Posterior cingulate gyrus (tissue), 11 donors: ENCODE measurements at places on chromosomes 11 and 22.

GRCh38 chr22:23705358-23705757, 14.5 kb downstream of the RGL4 start:
- no peak for DNase-seq

- no peak for DNase-seq
Observed at GRCh38 chr22:44419429-44419828, 78.6 kb downstream of the RTL6 start.

- DNase-seq = no peak
Observed at GRCh38 chr22:42273855-42274451, 3.5 kb upstream of the TCF20 start.

GRCh38 chr11:10415817-10416392, 39.2 kb upstream of the AMPD3 start:
- no peak for DNase-seq

- DNase-seq = no peak
Observed at GRCh38 chr11:44862558-44863101, 88.1 kb downstream of the TP53I11 start.

GRCh38 chr22:50146439-50147238, 23.9 kb upstream of the PANX2 start:
- DNase-seq = peak; percentile 84

DNA sequence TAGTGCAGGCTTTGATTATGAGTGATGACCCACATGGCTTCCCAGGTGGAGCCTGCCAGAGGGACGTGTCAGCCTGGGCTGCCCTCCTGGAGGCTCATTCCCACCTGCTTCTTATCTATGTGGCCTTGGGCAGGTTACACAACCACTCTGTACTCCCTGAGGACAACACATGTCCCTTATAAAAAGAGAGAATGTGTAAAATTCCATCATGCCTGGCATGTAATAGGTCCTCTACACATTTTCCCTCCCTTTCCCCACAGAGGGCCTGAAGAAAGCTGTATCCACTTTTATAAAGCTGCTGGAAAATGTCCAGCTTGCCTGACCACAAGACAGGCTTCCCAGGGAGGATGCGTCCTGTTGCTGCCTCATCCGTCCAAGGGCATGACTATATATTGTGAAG, 55.0 kb upstream of the VSTM5 start:
- no peak for DNase-seq

GRCh38 chr22:42072606-42073330, 1.3 kb upstream of the PHETA2 start:
- DNase-seq = no peak

- DNase-seq = no peak
Observed at GRCh38 chr11:69443968-69444364, 37.5 kb upstream of the LINC01488 start.

DNA sequence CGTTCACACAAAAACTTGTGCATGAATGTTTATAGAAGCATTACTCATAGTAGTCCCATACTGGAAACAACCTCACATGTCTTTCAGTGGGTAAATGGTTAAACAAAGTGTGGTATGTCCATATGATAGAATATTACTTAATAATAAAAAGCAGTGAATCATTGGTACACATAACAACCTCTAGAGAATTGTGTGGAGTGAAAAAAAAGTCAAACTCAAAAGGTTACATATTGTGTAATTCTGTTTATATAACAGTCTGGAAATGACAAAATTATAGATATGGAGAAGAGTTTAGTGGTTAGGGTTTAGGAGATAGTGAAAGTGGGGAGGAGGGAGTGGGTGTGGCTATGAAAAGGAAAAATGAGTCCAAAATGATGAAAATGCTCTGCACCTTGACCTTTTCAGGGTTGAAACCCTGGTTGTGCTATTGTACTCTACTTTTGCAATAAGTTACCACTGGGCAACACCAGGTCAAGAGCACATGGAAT, 243.4 kb upstream of the DDI1 start:
- DNase-seq = no peak

GRCh38 chr22:46968848-46969247, 206.4 kb downstream of the TBC1D22A start:
- DNase-seq = no peak

GRCh38 chr11:111957663-111958444, 20.7 kb downstream of the DIXDC1 start:
- no peak for DNase-seq

DNA sequence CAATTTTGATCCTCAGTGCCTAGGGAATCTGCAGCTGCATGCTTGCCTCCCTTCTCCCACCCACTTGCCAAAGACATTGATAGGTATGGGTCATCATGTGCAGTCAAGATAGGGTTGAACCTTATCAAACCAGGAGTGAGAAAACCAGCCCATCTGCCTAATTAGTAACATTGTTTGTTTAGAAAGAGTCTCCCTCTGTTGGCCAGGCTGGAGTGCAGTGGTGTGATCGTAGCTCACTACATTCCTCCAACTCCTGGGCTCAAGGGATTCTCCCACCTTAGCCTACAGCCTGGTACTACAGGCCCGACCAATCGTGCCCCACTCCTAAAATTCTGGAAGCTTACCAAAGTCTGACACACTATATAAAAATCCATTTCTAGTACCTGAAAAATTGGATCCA, 4.6 kb downstream of the C11orf71 start:
- no peak for DNase-seq

- DNase-seq = no peak
Observed at GRCh38 chr11:74696939-74697675, 34.1 kb downstream of the CHRDL2 start.

DNA sequence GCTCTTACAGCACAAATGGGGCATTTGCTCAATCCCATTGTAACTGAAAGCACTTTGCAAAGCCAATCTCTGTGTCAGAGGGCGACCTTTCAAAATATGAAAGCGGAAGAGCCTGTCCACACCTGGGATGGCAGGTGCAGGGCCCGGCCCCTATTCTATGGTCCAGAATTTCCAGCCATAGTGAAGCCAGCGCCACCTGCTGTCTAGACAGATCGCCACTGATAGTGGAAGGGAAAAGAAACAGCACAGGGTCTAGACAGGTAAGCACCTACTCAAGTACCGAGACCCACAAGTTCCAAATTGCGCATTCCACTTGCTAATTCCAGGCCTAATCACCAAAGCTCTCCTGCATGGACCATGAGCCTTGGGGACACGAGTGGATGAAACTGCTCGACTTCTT, 141.4 kb downstream of the NTM start:
- peak; percentile 40 for DNase-seq

- peak; percentile 95 for DNase-seq
Observed at GRCh38 chr11:1389103-1389931, 417 bp upstream of the BRSK2 start.

- DNase-seq = no peak
Observed at GRCh38 chr22:39174498-39175352, 22.2 kb upstream of the CBX7 start.

GRCh38 chr11:64872790-64873488, 5.5 kb downstream of the EHD1 start:
- no peak for DNase-seq

- no peak for DNase-seq
Observed at GRCh38 chr11:65426839-65427690, 4.5 kb downstream of the NEAT1 start.

DNA sequence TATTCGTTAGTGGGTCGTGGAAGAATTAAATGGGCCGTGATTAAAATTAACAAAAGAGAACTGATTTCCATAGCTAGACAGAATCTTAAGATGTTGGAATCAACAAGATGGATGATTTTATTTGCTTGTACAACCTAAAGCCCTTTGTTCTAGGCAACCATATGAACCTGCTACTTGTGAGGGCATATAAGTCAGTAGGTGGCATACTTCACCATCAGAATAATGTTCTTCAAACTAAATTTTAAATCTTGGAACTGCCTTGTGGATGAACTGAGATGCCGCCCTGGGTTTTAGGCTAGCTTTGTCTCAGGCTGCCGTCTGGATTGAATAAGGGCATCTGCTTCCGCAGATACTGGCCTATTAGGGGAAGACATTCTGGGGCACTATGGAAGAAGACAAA, 40.9 kb downstream of the CSRP3 start:
- DNase-seq = no peak

- no peak for DNase-seq
Observed at GRCh38 chr11:105618343-105618955, 8.6 kb downstream of the GRIA4 start.

DNA sequence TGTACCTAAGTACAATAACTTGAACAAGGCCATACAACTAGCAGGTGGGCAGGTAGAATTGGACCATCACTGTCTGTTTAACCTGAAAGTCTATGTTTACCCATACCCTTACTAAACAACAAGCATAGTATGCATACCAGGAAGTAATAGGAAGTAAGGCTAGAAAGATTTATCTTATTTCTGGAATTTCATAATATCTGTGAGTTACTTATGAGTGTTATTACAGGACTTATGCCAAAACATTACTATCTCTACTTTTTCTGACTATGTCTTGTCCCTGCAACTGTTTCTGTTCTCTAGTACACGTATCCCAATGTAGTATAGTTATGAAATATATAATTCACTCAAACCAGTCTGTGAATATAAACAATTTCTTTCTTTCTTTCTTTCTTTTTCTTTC, 1400.8 kb upstream of the TENM4 start:
- no peak for DNase-seq

DNA sequence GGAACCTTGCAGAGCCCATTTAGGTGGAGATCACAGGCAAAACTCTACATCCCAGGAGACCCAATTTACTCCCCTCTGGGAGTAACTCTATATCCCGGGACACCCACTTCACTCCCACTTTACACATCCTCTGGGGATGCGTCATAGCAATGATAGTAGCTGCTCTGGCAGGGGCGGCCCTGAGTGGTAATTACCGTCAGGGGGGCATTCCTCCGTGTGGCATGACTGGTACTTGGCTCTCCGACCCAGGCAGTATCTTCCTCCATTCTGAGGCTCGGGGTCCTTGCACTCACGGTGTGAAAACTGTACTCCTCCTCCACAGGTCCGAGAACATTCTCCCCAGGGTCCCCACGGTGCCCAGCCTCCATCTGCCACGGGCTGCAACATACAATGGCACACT, 17.2 kb downstream of the ADAMTS8 start:
- no peak for DNase-seq

DNA sequence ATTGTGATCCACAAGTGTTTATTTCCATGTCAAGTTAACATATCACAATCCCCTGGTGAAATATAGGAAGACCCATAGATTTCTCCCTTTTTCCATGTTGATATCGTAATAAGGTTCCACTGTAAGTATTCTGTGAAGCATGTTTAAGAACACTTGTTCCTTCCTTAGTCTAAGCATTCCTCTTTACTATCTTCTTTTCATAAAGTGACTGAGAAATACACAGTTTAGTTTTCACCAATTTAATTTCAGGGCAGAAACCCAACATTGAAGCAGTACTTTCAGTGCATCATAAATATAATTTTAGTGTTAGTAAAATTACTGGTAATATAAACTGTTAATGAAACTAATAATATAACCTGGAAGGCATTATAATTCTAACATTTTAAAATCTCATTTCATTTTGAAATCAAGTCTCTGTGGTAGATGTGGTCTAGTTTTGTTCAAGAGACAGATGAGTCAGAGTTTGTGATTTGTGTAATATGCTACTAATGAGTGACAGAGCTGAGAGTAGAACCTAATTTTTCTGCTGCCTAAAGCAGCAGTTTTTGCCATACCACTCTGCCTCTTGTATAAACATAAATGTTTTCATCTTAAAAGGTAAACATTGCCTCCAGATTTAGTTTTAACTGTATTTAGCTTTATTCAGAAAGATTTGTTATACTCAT, 79.4 kb downstream of the ATM start:
- DNase-seq = no peak

GRCh38 chr22:27972732-27973698, 54.0 kb upstream of the PITPNB start:
- no peak for DNase-seq

DNA sequence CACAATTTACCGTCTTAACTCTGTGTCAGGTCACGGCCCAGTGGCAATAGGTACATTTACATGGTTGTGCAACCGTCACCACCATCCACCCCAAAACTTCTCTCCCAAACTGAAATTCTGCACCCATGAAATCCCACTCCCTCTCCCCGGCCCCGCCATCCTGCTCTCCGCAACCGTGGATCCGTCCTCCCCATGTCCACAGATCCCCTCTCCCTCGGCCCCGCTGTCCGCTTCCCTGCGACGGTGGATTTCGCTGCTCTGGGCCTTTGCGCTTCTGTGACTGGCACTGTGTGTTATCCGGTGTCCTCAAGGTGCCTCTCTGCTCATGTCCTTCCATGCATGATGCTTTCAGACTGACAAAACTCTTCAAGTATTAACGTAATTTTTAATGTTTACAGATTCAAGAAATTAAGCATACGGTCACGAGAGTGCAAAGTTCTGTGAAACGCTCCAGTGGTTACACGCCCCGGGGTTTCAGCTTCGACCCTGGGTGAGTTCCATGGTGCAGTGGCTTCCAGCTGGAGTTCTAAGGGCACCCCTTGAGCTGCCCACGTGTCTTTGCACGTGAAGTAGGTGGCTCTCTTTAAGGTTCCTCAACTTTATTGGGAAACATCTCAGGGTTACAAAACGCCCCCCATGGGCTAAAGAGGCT, 76.4 kb downstream of the KCNQ1 start:
- DNase-seq = no peak

DNA sequence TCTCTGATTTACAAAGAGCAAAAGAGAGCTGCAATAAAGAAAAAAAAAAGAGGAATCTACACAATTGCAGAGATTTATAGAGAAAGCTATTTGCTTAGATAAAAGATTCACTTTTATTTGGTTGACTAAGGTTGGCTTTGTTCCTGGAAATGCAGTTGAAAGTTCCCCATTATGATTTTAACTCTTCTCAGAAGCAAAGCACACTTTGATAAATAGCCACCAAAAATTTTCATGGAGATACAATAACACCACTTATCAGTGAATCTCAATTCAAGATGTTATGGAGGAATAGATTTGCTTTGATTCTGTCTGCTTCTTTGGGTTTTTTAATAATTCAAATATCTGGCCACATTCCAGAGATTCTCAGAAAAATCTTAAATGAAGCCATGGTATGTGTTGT, 88.5 kb upstream of the ANO3 start:
- DNase-seq = no peak

GRCh38 chr11:93537767-93538261, 5.4 kb downstream of the SMCO4 start:
- no peak for DNase-seq

- DNase-seq = no peak
Observed at GRCh38 chr11:117917591-117918151, 11.5 kb downstream of the TMPRSS13 start.

GRCh38 chr11:70505331-70505731, 107.0 kb downstream of the CTTN start:
- DNase-seq = no peak

DNA sequence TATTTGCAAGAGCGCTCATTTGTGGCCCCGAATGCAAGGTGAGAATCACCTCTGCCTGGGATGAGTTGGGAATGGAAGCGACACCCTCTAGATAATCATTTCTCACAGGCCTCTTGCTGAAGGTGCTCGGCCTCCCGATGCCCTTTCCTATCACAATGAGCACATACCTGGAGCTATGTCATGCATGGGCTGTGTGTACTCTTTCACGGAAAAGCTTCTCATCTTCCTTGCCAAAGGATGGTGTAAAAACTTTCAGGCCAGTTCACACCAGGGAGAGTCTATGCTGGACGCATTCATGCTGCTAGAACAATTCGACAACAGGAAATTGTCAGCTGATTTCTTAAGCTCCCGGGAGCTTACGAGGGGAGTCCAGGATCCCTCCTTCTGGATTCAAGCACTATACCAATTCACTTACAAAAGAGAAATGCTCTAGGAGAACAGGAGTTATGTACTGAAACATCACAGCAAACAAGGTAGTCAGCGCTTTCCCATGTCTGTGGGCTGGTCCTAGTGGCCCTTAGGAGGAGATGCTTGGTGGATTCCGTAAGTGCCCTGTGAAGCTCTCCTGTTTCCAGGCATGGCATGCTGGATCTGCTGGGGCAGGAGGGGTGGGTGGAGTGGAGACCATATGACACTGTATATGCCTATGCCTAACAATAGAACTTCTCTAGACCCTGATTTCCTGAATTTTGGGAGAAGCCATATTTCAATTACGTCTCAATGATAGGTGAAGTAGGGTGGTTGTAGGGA, 53.1 kb upstream of the B3GAT1 start:
- DNase-seq = peak; percentile 17
